ENCODE measurements at places on chromosomes 3 and 15. TPM values are rescaled to one million over a fixed set of nuclear protein-coding genes. Genes with fewer than 3 reads are reported as not detected.

CHDH gene
- 10.7 TPM for total RNA-seq

FETUB gene
- total RNA-seq = not detected

SMAD6 gene
- total RNA-seq = 0.43 TPM

NEO1 gene
- total RNA-seq = 12.5 TPM

CDHR4 gene
- total RNA-seq = 0.16 TPM

TMEM207 gene
- total RNA-seq = not detected

BOC gene
- total RNA-seq = 4.2 TPM

KBTBD8 gene
- 10.4 TPM for total RNA-seq

CCDC80 gene
- total RNA-seq = not detected

C3orf80 gene
- 0.25 TPM for total RNA-seq

DNAH12 gene
- 0.11 TPM for total RNA-seq

DNA sequence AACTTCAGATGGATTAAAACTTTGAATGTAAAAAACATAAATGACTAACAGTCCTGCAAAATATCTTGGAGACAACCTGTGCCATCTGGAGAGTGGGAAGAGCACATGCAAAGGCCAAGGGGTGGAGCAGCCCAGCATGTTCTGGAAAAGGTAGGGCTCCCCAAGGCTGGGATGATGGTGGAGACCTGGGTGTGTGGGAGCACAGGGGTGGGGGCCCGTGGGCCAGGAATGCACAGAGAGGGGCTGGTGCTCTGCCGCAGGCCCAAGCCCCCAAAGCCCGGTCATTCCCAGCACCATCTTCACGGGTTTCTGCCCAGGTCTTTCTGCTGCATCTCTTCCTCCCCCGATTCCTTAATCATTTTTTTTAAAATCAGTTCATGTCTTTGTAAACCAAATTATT lies 9.7 kb upstream of the GATA2 start:
- no peak for DNase-seq

GRCh38 chr3:41579861-41580260 lies 380.6 kb downstream of the CTNNB1 start:
- no peak for DNase-seq

DNA sequence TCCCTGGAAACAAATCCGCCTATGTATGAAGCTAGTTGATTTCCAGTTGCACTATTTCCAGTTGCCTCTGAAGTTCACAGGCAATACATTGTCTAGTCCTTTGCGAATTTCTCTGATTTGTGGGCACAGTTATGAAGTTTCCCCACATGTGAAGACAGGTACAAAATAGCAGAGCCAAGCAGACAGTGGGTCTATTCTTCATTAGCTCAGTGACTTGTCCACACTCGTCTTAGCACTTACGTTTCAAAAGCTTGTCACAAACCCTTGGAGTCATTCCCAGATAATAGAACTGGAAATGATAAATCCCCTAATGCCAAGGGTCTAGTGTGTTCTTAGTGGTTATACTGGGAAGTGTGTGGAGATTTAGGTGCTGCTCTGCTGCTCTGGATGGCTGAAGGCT lies 14.5 kb downstream of the SRPRB start:
- DNase-seq = no peak

- no peak for DNase-seq
These were observed 102.0 kb upstream of the MYRIP start for GRCh38 chr3:39707314-39707909.

DNA sequence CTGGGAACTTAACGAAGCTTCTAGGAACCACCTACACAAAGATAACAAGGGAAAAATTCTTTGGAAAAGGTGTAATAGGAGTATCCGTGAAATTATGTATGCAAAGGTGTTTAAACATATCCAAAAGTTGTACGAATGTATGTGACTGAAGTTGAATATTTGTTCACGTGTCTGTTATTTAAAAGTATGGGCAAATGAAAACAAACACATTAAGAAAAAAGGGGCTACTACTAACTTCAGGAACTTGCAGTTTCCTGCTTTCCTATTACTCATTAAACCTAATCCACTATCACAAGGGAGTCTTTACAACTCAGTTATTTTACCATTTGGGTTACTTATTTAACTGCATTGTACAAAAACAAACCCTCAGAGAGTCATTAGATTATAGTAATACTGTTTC lies 33.9 kb upstream of the GRAMD1C start:
- no peak for DNase-seq

DNA sequence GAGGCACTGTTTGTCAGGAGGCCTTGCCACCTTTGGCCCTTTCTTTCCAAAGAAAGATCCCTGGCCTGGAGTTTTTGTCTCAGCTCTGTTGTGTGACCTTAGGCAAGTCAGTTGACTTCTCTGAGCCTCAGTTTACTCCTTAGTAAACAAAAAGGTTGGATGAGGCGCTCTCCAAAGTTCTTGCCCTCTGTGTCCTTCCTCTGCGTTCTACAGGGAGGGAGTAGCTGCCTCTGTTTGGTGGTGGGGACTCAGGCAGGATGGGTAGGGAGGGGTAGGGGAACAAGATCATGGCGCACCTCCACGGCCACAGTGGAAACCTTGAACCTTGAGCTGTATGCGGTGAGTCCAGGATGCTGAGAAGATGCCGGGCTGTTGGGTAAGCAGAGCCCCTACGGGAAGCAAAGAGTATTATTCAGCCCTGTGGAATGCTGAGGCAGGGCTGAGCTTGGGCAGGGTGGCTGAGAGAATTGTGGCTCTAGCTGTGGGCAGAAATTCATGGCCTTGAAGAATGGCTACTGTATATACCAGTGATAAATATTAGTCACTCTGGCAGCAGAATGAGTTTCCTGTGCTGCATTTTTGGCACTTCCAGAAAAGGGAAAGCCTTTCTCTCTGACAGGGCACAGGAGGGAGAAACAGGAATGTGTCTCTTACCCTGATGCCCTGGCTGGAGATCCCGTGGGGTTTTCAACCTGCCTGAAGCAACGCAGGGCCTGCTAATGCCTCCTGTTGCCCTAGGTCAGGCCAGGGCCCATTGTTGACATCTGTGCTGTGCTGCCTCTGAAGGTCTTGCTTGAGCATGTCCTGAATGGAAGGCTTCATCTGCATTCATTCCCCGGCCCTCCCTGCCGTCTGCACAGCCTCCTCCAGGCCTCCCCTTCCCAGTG lies 39.9 kb downstream of the SMAD3 start:
- no peak for DNase-seq

DNA sequence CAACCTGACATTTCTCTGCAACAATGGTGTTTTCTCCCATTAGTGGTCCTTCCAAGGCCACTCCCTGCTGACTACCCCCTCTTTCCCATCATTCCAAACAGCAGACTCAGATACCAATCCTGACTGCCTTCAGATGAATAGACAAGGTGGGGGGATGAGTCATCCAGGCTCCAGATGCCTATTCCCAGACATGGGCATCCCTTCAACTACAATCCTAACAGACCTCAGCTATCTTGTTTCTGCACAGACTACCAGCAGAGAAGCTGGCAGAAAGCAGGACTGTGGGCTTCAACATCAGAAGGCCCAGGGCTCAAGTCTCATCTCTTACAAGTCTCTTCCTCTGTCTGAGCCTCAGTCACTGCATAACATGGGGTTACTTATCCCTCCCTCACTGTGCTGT lies 2.2 kb downstream of the RBP1 start:
- DNase-seq = no peak

DNA sequence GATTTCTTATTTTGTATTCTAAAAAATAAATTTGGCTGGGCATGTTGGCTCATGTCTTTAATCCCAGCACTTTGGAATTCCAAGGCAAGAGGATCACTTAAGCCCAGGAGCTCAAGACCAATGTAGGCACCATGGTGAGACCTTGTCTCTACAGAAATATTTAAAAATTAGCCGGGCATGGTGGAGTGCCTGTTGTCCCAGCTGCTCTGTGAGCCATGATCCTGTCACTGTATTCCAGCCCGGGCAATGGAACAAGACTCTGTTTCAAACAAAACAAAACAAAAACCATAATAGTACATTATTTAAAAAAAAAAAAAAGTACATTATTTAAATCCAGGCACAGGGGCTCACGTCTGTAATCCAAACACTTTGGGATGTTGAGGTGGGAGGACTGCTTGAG lies 5.5 kb upstream of the RTF1 start:
- DNase-seq = no peak

DNA sequence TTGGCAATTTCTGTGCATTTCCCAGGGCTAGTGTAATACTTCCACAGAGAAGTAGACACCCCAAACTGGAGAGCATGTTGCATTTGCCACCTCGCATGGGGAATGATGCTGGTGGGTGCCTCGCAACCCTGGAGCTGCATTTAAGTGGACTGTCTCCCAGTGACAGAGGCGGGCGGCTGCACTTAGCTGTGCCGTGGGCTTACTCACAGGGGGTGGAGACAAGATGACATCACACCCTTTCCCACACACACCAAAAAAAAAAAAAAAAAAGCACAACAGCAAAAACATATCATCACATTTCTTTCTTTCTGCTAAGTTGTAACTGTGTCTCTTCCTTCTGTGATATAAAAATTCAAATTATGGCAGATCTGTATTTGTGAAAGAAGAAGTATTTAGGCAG lies at the start of gene ABI3BP:
Gene ABI3BP (minus strand): TSS at position 113 of the 400 bp plus-strand sequence. CDS start 37 bp downstream, at position 76.
- no peak for DNase-seq

GRCh38 chr3:67704322-67704721 lies 49.9 kb upstream of the SUCLG2 start:
- no peak for DNase-seq

DNA sequence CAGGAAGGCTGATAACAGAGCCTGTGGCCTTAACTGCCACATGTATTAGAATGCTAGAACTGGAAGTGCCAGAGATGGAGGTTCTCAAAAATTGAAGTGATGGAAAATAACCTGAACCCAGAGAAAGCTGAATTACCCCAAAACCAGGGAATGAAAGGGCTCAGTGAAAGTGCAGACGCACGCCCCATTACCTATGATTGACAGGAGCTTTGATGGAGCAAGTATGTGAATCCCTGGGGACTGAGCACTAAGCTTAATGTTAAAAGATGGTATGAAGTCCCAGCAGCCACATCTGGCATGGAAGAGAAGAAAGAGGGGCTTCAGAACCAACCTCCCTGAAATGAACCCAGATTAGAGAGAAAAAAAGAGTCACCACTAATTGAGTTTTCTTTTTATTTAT lies 118.4 kb upstream of the FHIT start:
- no peak for DNase-seq

- no peak for DNase-seq
These were observed 613.8 kb downstream of the DIPK2A start for GRCh38 chr3:144585408-144585807.

GRCh38 chr3:8972639-8973038 lies 9.4 kb upstream of the RAD18 start:
- DNase-seq = no peak

- no peak for DNase-seq
These were observed 15.4 kb downstream of the NR2C2 start for GRCh38 chr3:14962762-14963161.

GRCh38 chr3:161925749-161926360 lies 429.2 kb downstream of the OTOL1 start:
- DNase-seq = no peak

GRCh38 chr3:166531730-166532129 lies 694.5 kb upstream of the BCHE start:
- no peak for DNase-seq

DNA sequence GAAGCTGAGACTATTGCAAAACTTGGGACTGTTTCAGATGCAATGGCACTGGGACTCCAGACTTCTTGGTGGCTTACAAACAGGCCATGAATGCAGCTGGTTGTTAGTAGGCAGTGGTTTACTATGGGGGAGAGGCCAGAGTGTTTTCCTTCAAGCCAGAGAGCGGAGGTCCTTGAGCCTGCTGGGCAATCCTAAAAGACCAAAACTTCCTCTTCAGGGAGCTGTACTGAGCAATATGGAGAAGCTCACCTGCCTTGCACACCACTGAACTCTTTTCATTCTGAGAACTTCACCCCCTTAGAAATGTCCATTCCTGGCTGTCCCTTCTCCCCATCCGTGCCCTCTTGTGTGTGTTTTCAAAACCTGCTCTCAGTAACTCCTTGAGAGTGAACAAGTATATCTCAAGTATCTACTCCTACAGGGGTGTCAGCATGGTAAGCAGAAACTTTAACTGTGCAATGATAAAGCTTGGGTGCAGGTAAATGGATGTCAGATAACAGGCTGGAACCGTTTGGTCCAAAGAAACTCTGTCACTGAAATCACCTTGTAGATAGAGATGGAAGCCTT lies 213.9 kb downstream of the CLSTN2 start:
- no peak for DNase-seq

GRCh38 chr3:154324919-154325318 lies 632 bp upstream of the DHX36 start:
- no peak for DNase-seq

DNA sequence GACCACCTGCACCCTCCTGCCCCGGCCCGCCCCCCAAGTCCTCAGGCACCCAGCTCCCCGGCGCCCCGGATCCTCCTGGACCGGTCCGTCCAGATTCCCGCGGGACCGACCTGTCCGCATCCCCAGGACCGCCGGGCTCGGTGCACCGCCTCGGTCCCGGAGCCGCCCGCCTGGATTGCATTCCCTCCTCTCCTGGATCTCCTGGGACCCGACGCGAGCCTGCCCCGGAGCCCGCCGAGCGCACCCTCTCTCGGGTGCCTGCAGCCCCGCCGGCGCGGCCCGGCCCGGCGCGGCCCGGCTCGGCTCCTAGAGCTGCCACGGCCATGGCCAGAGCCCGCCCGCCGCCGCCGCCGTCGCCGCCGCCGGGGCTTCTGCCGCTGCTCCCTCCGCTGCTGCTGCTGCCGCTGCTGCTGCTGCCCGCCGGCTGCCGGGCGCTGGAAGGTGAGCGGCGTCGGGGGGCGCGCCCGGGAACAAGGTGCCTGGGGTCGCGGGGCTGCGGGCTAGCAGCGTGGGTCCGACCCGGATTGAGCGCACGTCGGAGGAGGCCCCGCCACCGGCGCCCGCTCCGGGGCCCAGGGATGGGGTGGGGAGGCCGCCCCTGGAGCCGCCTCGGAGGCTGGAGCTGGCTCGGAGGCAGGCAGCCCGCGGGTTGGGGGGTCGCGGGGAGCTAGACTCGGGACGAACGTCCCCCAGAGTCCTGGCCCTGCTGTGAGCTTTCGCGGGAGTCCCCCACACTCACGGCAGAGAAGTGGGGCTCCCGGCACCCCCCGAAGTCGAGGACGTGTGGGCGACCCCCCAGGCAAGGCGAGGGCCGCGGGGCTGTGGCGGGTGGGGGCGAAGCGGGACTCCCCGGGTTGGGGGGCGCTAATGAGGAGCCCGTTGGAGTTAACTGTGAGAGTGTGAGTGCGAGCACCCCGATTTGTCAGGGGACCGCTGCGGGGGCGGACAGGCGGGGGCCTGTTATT lies 610 bp downstream of the EPHB3 start:
- DNase-seq = no peak
